H4 (cell line): ENCODE measurements at places on chromosomes 2 and 18.

GRCh38 chr2:69111076-69111475 lies 98.1 kb downstream of the ANTXR1 start:
- no peak for DNase-seq

DNA sequence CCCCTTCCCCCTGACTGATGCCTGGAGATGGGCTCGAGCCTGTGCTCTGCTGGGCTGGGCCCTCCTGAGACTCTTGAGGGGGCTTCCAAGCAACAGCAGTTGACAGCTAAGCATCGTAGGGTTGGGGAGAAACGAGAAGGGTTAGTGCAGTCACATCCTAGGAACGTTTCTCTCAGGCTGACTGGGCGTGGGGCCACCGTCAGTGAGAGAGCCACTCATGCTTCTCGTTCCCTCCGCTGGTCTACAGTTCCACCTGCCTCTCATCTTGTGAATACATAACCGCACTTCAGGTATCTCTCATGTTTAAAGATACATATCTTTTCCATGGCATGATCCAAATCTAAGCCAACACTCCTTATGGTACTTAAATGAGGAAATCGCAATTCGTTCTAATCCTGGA lies 66.4 kb downstream of the TRAPPC12 start:
- no peak for DNase-seq

DNA sequence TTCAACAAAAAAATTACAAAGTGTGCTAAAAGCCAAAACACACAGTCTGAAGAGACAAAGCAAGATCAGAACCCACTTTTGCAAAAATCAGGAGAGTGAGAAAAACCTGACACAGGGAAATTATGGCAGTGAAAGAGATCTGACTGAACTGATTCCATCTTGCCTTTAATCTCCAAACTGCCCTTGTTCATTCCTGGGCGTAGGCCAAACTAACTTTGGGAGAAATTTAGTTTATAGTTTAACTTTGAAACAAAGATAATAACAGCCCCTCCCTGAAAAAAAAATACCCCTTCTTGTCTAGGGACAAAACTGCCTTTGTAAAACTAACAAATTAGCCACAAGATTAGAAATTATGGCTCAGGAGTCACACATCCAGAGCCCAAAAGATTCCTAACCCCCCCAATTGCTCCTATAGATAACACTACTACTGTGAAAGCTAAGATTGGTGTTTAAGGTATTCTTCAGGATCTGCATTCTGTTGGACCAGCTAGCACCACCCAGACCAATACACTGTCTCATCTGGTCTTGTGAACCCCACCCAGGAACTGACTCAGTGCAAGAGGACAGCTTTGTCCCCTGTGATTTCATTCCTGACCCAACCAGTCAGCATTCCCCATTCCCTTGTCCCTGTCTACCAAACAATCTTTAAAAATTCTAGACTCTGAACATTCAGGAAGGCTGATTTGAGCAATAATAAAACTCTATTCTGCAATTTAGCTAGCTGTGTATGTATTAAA lies 226.1 kb upstream of the SH3BP4 start:
- DNase-seq = no peak

DNA sequence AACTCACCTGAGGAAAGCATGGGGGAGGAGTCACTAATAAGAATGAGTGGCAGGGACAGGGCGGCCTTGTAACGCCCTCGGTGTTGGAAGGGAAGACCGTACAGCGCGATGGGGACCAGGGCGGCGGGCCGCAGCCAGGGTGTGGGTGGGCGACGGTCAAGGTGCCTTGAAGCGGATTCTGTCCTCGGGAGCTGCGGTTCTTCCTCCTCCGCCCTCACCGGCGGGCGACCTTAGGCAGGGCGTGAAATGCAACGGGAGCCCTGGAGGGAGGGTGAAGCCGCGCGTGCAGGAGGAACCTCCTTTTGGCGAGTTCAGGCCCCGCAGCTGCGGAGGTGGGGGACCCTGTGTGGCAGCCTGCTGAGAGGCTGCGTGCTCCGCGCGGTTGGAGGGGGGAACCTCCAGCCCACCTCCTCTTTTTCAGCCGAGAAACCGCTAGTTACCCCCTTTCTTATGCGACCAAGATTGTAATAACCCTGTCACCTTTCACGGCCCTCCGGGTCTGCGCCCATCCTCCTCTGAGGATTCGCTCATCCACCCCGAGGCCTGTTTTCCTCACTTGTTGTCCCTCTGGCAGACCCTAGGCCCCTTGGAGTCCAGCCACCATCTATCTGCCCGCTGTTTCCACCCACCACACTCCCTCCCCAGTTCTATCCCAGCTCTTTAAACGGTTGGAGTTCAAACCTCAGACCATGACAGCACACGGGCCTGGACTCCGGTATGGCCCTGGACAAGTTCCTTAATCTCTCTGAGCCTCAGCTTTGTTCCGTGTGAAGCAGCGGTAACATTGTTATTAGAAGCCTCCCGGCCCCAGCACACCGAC lies 823 bp upstream of the RNU2-63P start:
- no peak for DNase-seq

DNA sequence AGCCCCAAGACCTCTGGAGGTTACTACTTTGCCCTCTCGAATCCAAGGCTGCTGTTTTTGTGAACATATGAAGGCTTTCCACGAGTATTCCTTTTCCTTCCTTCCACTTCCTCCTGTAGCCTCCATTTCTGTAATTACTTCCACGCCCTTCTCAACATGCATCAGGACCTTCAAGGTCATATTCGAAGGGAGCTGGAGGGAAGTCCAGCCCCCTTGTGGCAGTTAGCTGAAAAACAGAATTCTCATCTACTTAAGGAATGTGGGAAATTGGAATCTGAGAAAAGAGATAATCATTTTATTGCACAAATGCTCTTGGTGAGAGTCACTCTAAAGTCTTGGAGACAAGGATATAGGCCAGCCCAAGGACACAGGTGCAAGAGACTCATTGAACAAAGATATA lies 1000.2 kb downstream of the TDRD15 start:
- DNase-seq = no peak

DNA sequence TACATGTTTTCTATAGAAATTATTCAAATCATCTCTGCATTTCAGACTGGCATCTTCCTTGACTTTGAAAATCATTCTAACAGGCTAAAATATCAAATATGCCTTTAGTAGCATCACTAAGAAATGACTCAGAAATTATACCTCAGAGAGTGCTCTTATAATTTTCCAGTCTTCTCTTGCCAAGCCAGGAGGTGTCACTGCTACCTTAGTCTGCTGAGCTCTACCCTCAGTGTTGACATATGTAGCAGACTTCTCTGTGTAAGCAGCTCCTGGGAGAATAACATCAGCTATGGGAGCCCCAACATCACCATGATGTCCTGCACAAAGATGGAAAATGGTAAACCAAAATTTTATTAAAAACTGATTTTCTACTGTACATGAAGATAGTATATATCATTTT lies 31.6 kb downstream of the NDUFS1 start:
- no peak for DNase-seq

- DNase-seq = no peak
Observed at GRCh38 chr2:62415518-62415917, 90.5 kb downstream of the TMEM17 start.

- no peak for DNase-seq
Observed at GRCh38 chr18:58303363-58303762, 259.3 kb downstream of the NEDD4L start.

DNA sequence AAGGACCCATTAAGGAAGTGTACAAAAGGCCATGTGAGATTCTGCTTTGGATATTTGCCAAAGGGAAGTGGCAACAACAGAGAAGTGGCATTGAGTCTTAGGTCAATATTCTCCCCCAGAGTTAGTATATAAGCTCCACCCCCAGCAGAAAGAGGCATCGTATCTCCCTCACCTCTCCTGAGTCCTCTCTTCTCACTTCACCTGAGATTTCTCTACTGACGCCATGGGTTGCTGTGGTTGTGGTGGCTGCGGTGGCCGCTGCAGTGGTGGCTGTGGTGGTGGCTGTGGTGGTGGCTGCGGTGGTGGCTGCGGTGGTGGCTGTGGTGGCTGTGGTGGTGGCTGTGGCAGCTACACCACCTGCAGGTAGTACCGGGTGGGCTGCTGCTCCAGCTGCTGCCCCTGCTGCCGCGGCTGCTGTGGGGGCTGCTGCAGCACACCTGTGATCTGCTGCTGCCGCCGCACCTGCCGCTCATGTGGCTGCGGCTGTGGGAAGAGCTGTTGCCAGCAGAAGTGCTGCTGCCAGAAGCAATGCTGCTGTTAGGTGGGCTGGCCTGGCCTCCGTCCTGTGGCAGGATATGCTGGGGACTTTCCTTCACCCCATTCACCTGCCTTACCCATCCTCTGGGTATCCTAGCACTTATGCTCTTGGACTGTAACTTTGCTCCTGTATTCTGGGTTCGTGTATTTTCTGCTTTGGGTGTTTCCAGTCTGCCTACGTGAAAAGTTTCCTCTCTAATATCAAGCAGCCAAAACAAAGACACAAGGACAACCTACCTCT lies 5.9 kb downstream of the SCYGR3 start:
- DNase-seq = no peak

GRCh38 chr2:218980735-218981389 lies 4.1 kb downstream of the FEV start:
- no peak for DNase-seq

DNA sequence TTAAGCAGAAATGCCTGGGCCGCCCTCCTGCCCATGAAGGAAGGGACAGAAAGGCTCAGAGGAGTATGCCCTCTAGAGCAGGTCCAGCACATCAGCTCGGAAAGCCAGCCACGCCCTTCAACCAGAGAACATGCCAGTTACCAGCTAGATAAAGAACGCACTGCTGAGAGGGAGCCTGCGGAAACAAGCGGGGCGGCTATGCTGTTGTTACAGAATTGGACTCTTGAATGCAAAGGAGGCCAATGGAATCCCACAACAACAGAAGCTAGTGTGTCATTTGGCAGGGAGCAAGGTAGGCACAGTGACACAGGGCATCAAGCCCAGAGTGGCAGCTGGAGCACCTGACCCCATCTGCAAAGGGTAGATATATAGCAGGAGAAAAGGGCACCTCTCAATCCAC lies 242.9 kb upstream of the ID2 start:
- no peak for DNase-seq

- no peak for DNase-seq
Observed at GRCh38 chr18:78527984-78528383, 451.6 kb upstream of the SALL3 start.

DNA sequence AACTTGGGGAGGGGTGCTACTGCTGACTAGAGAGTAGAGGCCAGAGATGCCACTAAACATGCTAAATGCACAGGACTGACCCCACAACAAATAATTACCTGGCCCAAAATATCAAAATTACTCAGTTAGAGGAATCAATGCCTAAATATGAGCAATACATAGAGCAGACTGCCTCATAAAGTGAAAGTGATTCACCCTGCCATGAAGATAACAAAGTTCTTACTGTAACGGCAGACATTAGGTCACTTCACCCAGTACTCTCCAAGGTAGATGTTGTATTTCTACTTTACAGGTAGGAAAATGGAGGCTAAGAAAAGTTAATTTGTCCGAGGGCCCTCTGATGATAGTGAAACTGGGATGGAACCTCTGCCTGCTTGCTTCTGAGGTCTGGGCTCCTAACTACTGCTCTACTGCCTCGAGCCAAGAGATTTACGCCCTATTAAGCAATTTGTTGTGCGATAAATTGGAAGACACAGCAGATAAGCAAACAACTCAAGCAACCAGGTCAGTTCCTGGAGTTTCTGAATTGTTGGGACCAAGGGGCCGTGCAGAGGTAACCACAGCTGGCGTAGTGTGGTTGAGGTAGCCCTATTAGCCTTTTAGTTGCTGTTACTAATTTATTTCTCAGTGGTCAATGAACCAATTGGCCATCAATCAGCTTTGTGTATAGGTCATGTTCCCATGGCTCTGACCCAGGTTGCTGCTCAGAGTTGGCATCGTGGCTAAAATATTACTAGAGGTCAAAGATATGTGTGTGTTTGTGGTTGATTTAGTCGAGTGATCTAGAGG lies 4.8 kb downstream of the DHRS9 start:
- no peak for DNase-seq

- DNase-seq = no peak
Observed at GRCh38 chr2:46350029-46350689, 53.0 kb downstream of the EPAS1 start.

DNA sequence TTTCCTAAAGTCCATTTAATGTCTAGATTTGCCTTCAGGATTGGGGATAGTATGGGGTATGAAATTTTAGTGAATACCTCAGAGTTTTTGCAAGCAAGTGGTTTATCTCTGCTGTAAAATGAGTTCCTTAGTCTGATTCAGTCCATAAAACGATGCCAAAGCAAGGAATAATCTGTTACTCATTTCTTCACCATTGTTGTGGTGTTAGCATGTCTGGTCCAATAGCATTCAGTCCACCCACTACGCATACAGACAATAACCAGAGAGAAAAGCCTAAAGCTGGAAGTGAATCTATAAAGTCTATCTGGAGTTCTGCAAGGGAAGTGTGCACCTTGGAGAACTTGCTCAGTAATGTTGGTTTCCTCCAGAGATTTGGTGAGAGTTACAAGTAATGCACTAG lies 12.9 kb upstream of the DPP4 start:
- no peak for DNase-seq

- DNase-seq = peak; percentile 75
Observed at GRCh38 chr2:41736105-41736567, 311.7 kb upstream of the PKDCC start.

GRCh38 chr2:218396688-218397462 lies 2.8 kb upstream of the CTDSP1 start:
- peak; percentile 83 for DNase-seq

GRCh38 chr2:102839668-102840388 lies 78.0 kb downstream of the TMEM182 start:
- peak; percentile 11 for DNase-seq

- peak; percentile 37 for DNase-seq
Observed at GRCh38 chr18:34957119-34957863, 83.9 kb upstream of the MAPRE2 start.

DNA sequence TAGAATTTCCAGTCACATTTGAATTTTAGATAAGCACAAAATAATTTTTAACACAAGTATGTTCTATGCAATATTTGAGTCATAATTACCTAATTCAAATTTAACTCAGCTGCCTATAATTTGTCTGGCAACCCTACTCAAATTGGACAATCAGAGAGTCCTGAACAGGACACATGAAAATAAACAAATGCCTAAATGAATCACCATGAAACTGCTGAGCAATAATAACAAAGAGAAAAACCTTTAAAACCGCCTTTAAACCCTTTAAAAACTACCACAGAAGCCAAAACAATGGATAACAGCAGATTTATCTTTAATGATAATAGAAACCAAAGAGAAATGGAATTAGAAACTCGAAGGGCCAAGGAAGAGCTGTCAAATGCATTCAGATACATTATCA lies 39.5 kb downstream of the ARL4C start:
- no peak for DNase-seq

GRCh38 chr2:61017556-61018317 lies at the start of the genes PEX13 and PUS10:
Gene PEX13 (plus strand): TSS chr2:61017720. CDS start chr2:61017760, 40 bp downstream.
Gene PUS10 (minus strand): TSS chr2:61018255. CDS start chr2:61011890, 6,365 bp downstream.
- DNase-seq = peak; percentile 73

- DNase-seq = no peak
Observed at GRCh38 chr2:123502931-123503330, 522.2 kb upstream of the CNTNAP5 start.

GRCh38 chr2:11540996-11541692 lies 7.3 kb downstream of the GREB1 start:
- no peak for DNase-seq

DNA sequence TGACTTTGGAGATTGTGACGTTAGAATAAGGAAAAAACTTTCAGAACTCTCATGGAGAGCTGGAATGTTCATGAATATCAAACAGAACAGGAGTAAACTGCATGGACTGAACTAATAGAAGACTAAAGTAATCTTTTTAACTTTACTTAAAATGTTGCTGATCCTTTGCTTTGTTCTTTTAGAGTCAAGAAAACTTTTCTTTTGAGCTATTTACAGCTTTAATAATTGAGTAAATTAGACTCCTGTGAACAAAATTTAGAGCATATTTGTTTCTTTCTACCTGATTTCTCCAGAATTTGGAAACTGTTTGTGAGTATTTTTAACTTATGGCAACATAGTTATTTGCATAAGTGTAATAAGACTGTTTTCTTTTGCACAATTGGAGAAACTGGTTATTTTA lies 146.3 kb downstream of the CDCA7 start:
- no peak for DNase-seq
